ENCODE measurements at places on chromosomes 5 and 9. TPM values are rescaled to one million over a fixed set of nuclear protein-coding genes. Genes with fewer than 3 reads are reported as not detected.
A peak's percentile ranks its signal among the peaks of the same experiment; 100 is the strongest.

DNA sequence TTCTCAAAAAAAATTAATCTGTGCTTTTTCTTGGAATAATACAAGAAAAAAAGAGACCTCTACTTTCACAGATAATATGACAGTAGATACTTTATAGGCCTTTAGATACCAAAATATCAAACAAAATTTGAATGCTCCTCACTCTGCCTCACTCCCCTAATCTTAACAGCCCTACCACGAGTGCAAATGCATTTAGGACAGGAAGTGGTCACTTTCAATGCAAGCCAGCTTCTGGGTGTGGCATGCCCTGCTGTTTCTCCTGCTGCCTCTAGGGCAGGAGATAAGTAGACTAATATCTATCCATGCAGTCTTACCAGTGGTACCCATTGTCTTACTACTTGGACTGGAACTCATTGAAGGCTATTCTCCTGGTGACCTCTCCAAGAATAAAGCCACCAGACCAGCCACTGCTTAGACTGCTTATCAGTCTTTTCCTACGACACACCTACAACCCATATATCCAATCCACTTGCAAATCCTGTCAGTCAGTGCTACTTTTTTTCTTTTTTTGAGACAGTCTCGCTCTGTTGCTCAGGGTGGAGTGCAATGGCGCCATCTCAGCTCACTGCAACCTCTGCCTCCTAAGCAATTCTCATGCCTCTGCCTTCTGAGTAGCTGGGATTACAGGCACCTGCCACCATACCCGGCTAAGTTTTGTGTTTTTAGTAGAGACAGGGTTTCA lies 23.0 kb downstream of the FRRS1L start:
- peak; percentile 24 for DNase-seq

GRCh38 chr9:8338767-8339510 lies 539.4 kb upstream of the DMAC1 start:
- DNase-seq: peak; percentile 63

DNA sequence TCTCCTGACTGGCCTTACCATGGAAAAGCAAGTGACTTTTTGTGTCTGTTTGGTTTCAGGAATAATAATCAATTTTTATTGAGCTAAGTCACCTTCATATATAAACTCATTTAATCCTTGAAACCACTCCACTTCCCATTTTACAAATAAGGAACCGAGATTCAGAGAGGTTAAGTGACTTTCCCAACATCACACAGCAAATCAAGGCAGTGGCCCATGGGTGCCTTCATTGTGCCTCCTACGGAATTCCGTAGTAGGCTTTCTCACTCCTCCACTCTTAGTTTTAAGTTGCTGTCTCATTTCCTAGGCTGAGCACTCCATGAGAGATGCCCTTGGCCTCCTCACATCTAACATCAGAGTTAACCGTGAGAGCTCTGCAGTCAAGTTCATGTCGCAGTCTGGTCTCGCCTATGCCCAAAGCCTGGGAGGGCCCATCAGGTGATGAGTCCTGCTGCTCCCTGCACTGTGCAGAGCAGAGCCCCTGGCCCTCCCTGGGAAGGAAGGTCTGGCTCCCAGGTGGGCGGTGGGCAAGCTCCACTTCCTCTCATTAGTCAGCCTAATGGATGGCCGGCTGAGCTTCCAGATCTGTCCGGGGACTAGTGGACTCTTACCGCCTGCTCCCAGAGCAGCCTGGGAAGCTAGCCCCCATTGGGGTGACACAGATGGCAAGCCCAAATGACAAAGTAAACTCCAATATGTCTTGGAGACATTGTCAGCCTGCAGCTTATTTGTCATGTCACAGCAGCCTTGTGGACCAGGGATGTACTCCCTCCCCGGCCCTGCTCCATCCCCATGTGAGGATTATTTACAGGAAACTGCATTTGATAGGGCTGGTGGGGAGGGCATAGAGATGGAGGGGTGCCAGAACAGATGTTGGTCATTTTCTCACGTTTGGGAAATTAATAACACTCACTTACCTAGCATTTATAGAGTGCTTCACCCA lies 123.4 kb downstream of the MVB12B start:
- DNase-seq: no peak

DNA sequence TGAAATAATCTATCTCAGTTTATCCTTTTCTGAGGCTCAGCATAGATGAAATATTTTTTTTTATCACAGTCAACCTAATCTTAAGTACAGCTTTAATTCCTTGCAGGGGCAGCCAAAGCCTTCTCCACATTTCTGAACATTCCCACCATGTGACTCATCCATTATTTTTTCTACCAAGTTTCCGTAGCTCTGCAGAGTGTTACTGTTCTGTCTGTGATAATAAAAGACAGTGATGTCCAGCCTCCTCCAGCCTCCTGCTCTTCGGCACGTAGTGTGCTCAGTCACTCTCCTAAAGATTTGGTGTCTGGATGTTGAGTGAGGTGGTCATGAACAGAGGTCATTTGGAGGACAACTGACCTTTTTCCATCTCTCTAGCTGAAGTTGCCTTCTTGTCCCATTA lies 338.1 kb upstream of the ADAMTS16 start:
- peak; percentile 56 for DNase-seq

DNA sequence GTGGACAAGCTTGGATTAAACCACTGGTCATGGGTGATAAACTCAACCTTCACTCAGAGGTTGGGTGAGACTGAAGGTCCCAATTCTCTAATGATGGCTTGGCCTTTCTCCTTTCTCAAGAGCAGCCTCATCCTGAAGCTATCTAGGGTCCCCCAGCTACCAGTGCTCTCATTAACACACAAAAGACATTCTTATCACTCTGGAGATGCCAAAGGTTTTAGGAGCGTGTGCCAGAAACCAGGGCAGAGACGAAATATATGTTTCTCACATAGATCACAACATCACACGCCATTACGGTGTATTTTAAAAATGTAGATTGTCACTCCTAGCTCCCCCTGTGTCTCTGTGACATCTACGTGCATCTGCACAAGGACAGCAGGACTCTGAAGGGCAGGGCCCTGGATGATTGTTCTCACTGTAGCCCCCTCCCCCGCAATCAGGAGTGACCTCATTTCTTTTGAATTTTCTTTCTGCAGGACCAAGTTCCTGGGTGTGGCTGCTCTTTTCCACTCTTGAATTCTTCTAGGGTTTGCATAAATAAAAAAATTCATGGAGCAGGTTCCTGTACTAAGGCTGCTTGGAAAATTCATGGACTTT lies 311.3 kb downstream of the GADD45G start:
- DNase-seq: no peak

DNA sequence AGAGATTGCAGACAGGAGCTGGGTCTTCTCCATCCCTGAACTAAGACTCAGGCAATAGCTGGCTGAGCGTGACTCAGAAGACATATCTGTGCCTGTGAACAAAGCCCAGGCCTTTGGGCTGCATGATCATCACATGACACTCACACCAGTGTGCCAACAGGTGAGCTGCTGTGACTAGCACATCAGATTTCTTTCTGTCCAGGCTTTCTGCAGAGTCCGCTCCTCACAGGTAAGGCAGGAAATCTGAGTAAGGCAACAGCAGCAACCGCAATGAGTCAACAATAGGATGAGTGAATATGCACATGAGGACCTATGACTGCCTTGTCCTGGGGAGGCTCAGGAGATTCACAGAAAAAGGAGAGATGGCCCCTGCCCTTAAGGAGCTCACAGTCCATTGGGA lies 293.6 kb downstream of the ACTL7B start:
- DNase-seq: no peak

- DNase-seq: no peak
Observed at GRCh38 chr5:53501054-53501453, 20.6 kb downstream of the FST start.

GRCh38 chr9:114414346-114414745 lies 26.6 kb upstream of the AKNA start:
- DNase-seq: no peak

GRCh38 chr5:149079883-149080282 lies 17.0 kb upstream of the SH3TC2 start:
- DNase-seq: no peak

- no peak for DNase-seq
Observed at GRCh38 chr5:146027751-146028150, 77.6 kb downstream of the PLAC8L1 start.

- peak; percentile 60 for DNase-seq
Observed at GRCh38 chr5:40405996-40406740, 273.5 kb upstream of the PTGER4 start.

- no peak for DNase-seq
Observed at GRCh38 chr5:28208356-28208755, 1170.0 kb upstream of the CDH9 start.

RALGDS gene
- 23.6 TPM for total RNA-seq

CD274 gene
- 5.9 TPM for total RNA-seq

MAML1 gene
- total RNA-seq: 5.1 TPM

Measured in fibroblast of lung (primary cell).